Upper lobe of right lung (tissue), 1 donor: ENCODE measurements at places on chromosomes 2 and 18. TPM values are rescaled to one million over a fixed set of nuclear protein-coding genes. Genes with fewer than 3 reads are reported as not detected.

Gene GALNT3
- total RNA-seq: 25.8 TPM

Gene SLC16A14
- total RNA-seq: 4.7 TPM

Gene ADI1
- 66.8 TPM for total RNA-seq

- H3K4me3 ChIP-seq: peak overlapping the region; percentile 93
- peaks cover 18% of the 10 kb centered on the region for H3K36me3 ChIP-seq
- no peak for DNase-seq
- H3K27me3 ChIP-seq: no peaks in the 10 kb centered on the region
- H3K27ac ChIP-seq: no peak overlapping the region
These were observed 1.4 kb downstream of the CCT7 start for GRCh38 chr2:73235315-73236028.

- peak overlapping the region; percentile 81 for H3K27ac ChIP-seq
- H3K27me3 ChIP-seq: no peaks in the 10 kb centered on the region
- peaks cover 73% of the 10 kb centered on the region for H3K4me1 ChIP-seq
- H3K36me3 ChIP-seq: no peaks in the 10 kb centered on the region
- DNase-seq: peak; percentile 75
- peak overlapping the region; percentile 68 for H3K4me3 ChIP-seq
These were observed 786 bp downstream of the TET3 start for GRCh38 chr2:73985308-73986084.

DNA sequence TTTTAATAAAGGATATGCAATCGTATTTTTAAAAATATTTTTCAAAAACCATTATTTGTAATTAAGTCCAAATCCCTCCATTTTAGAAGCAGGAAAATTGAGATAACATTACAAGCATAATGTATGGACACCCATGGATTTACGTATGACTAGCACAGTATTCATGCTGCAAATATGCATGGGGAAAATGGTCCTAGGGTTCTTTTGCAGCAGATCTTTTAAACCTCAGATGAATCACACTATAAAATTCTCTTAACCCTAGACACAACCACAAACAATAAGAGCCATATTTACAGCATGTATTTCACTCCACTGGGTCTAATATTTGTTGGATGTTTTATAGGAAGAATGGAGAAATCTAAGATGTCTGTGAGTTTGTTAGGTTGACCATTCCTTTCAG is 453.4 kb downstream of the TGIF1 start:
- no peak overlapping the region for H3K4me3 ChIP-seq
- H3K27ac ChIP-seq: no peak overlapping the region
- no peaks in the 10 kb centered on the region for H3K4me1 ChIP-seq
- no peaks in the 10 kb centered on the region for H3K36me3 ChIP-seq
- H3K27me3 ChIP-seq: no peaks in the 10 kb centered on the region

Gene OR6B2
- total RNA-seq: not detected

DNA sequence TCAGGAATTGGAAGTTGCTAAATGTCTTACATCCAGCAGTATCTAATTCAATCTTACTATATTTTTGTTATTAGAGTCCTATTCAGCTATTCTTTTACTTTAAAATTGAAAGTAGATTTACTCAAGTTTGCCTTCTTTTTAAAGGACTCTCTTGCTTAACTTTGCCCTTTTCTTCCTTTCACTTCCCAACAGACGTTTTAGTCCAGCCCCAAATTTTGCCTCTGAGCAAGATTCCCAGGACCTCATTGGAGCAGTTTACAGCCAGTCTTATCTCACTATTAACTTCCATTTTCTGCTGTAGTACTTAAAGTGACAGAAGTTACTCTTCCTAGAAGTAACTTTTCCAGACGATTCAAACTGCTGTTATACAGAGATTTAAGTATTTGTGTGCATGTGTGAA is 1.7 kb upstream of the PRKD3 start:
- H3K27me3 ChIP-seq: no peaks in the 10 kb centered on the region
- H3K36me3 ChIP-seq: no peaks in the 10 kb centered on the region
- H3K27ac ChIP-seq: peak overlapping the region; percentile 83
- peak overlapping the region; percentile 74 for H3K4me3 ChIP-seq
- peaks cover 21% of the 10 kb centered on the region for H3K4me1 ChIP-seq

GRCh38 chr2:134200036-134200618 is 53.7 kb upstream of the MGAT5 start:
- no peak overlapping the region for H3K27ac ChIP-seq
- DNase-seq: no peak
- H3K4me3 ChIP-seq: no peak overlapping the region

- no peaks in the 10 kb centered on the region for H3K4me1 ChIP-seq
- no peaks in the 10 kb centered on the region for H3K27me3 ChIP-seq
- H3K27ac ChIP-seq: no peak overlapping the region
- DNase-seq: no peak
- H3K36me3 ChIP-seq: no peaks in the 10 kb centered on the region
These were observed 348.7 kb upstream of the HS6ST1 start for GRCh38 chr2:128667391-128667790.

DNA sequence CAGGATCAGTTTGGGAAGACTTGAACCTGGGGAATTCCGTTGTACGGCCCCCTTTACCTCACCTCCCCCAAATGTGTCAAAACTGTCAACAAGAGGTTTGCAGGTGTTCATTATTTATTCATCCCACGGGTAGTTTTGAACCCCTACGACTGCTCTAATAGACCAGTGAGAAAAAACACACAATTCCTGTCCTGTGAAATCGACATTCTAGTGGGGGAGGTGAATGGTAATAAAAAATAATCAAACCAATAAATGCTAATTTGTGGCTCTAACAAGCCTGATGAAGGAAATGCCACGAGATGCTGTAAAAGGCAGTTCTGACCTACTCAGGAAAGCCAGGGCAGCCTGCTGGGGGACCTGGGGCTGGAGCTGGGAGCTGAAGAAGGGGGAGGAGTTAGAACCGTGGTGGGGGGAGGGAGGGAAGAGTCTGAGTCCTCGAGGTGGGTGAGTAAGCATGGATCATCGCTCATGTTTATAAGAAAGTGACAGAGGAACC is 463 bp upstream of the DNAJB2 start:
- peaks cover 34% of the 10 kb centered on the region for H3K36me3 ChIP-seq
- peaks cover 20% of the 10 kb centered on the region for H3K4me1 ChIP-seq
- DNase-seq: no peak
- no peaks in the 10 kb centered on the region for H3K27me3 ChIP-seq
- peak overlapping the region; percentile 88 for H3K4me3 ChIP-seq

DNA sequence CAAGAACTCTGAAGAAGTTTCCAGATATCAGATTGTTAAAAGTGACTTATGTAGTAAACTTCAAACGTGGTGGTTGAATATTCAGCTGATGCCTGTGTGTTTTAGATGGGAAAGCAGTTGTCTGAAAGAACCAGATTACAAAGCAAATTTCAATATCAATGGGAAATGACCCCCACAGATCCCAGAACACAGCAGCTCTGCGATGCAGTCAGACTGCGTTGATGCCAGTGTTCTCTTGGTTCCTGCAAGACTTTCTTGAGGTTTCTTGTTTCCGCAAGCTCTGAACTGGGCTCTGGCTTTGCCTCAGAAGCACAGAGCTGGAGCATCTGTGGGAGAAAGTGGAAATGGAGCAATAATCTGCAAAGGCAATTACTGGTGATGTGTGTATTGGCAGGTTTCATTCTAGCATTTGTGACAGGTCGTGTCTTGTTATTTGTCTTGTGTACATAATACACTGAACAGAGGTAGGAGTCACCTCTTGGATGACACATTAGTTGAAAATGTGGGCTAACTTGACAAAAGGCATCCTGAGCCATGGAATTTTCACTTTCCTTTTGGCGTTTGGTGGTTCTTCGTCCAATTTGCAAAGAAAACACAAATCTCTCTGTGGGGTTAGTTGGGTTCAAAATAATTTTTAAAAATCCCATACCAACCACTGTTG is 10.8 kb upstream of the LYPD6B start:
- peaks cover 8% of the 10 kb centered on the region for H3K27me3 ChIP-seq
- H3K36me3 ChIP-seq: no peaks in the 10 kb centered on the region
- no peak for DNase-seq
- H3K27ac ChIP-seq: no peak overlapping the region

Gene KRCC1
- 18.9 TPM for total RNA-seq

Gene AGAP1
- 33.4 TPM for total RNA-seq

Gene MOGAT1
- total RNA-seq: 2.2 TPM

DNA sequence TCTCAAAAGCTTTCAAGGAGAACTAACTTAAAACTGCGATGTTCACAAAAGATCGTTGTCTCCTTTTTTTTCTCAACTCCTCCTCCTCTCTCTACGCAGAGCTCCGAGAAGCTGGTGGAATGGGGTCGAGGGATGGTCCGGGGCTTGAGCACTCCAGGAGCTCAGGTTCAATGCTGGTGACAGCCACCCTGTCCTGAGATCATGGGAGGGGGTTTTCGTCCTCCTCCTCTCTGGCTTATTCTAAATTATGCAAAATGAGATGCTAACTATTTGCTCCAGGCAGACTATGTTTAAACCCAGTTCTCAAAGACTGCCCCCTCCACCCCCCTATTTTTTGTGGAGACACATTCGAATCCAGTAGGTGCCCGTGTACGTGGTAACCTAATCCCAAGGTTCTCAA is 11.8 kb downstream of the TSHZ1 start:
- H3K4me3 ChIP-seq: no peak overlapping the region
- DNase-seq: no peak

GRCh38 chr2:230097424-230097823 is 28.7 kb upstream of the SLC16A14 start:
- H3K4me1 ChIP-seq: no peaks in the 10 kb centered on the region
- no peaks in the 10 kb centered on the region for H3K27me3 ChIP-seq
- no peak overlapping the region for H3K4me3 ChIP-seq
- no peak overlapping the region for H3K27ac ChIP-seq
- no peaks in the 10 kb centered on the region for H3K36me3 ChIP-seq

Gene IWS1
- 39.3 TPM for total RNA-seq

DNA sequence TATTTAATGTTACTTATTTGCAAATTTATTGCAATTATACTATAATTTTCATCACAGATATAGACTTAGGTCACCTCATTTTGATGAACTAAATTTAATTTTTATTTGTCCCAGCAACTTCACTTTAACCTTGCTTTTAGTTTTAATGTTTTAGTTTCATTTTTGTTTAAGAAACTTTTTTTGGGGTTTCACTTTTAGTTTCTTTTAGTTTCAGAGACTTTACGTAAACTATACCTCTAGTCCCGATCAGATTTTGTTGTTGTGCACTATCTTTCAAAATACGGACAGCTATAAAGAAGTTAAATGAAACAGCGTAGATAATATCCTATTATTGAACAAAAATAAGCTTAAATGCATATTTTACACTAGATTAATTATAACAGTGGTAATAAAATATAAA is 460.5 kb downstream of the ERBB4 start:
- no peaks in the 10 kb centered on the region for H3K36me3 ChIP-seq
- H3K27me3 ChIP-seq: no peaks in the 10 kb centered on the region
- no peak overlapping the region for H3K27ac ChIP-seq
- H3K4me3 ChIP-seq: no peak overlapping the region
- DNase-seq: no peak
- no peaks in the 10 kb centered on the region for H3K4me1 ChIP-seq

GRCh38 chr2:106963156-106963555 is 77.2 kb upstream of the ST6GAL2 start:
- H3K4me1 ChIP-seq: no peaks in the 10 kb centered on the region
- H3K4me3 ChIP-seq: no peak overlapping the region
- no peaks in the 10 kb centered on the region for H3K36me3 ChIP-seq
- no peaks in the 10 kb centered on the region for H3K27me3 ChIP-seq
- H3K27ac ChIP-seq: no peak overlapping the region

GRCh38 chr18:519019-519879 is 18.7 kb upstream of the COLEC12 start:
- peaks cover 1% of the 10 kb centered on the region for H3K4me1 ChIP-seq
- H3K36me3 ChIP-seq: no peaks in the 10 kb centered on the region
- peak overlapping the region; percentile 14 for H3K27ac ChIP-seq
- no peaks in the 10 kb centered on the region for H3K27me3 ChIP-seq
- no peak overlapping the region for H3K4me3 ChIP-seq

Gene DSC2
- 17.2 TPM for total RNA-seq

GRCh38 chr2:127309468-127309867 is 15.5 kb upstream of the ERCC3 start:
- no peaks in the 10 kb centered on the region for H3K27me3 ChIP-seq
- no peaks in the 10 kb centered on the region for H3K4me1 ChIP-seq
- no peak for DNase-seq
- H3K27ac ChIP-seq: no peak overlapping the region
- H3K36me3 ChIP-seq: peaks cover 91% of the 10 kb centered on the region

DNA sequence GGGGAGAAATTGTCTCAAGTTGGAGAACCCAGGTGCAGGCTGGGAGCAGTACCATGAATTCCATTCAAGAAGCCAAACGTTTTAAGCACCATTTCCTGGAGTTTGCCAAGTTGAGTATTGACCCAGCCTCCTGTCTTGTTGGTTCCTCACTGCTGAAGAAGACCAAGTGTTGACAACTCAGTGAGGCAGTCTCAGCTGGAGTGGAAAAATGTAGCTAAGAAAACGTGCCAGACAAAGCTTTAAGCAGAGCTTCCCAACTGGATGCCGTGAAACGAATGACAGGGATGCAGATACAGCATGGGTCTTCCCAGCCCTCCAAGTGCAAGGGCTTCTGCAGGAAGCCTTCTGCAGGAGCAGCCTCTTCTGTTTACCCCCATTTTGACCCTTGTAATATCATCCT is 778 bp upstream of the INPP1 start:
- peak overlapping the region; percentile 88 for H3K27ac ChIP-seq
- DNase-seq: no peak
- no peaks in the 10 kb centered on the region for H3K27me3 ChIP-seq
- H3K4me1 ChIP-seq: peaks cover 10% of the 10 kb centered on the region

Gene EDAR
- total RNA-seq: 0.20 TPM

DNA sequence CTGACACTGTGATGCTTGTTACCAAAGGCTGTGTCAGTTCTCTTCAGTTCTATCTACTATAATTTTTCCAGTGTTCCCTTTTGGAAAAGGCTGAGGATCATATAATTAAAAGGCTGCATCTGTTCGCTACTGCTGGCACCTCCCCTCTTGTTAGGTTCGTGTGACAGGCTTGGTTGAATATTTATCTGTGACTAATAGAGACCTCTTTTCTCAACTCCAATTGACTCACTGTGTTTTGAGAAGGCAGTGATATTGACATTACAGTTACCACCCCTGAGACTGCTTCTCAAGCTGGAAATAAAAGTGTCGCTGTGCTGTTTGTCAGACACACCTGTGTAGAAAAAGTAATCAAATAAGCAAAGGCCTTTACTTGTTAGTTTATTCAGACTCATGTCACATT is 205.5 kb upstream of the KCNH7 start:
- H3K27me3 ChIP-seq: no peaks in the 10 kb centered on the region
- H3K27ac ChIP-seq: no peak overlapping the region
- DNase-seq: no peak
- H3K36me3 ChIP-seq: no peaks in the 10 kb centered on the region
